ENCODE measurements at places on chromosomes 7 and 10.

GRCh38 chr7:128003787-128004186 is 27.4 kb downstream of the LRRC4 start:
- no peak for DNase-seq

GRCh38 chr10:105986912-105987635 is 1177.4 kb downstream of the SORCS1 start:
- no peak for DNase-seq

- DNase-seq: peak; percentile 25
Measured at GRCh38 chr7:138008588-138009349, 6.9 kb upstream of the CREB3L2 start.

GRCh38 chr7:70893971-70894715 is 237.8 kb upstream of the GALNT17 start:
- DNase-seq: no peak

- DNase-seq: no peak
Measured at GRCh38 chr10:29804025-29804852, 169.5 kb upstream of the SVIL start.

GRCh38 chr10:26839966-26840627 is 20.7 kb downstream of the ABI1 start:
- no peak for DNase-seq

DNA sequence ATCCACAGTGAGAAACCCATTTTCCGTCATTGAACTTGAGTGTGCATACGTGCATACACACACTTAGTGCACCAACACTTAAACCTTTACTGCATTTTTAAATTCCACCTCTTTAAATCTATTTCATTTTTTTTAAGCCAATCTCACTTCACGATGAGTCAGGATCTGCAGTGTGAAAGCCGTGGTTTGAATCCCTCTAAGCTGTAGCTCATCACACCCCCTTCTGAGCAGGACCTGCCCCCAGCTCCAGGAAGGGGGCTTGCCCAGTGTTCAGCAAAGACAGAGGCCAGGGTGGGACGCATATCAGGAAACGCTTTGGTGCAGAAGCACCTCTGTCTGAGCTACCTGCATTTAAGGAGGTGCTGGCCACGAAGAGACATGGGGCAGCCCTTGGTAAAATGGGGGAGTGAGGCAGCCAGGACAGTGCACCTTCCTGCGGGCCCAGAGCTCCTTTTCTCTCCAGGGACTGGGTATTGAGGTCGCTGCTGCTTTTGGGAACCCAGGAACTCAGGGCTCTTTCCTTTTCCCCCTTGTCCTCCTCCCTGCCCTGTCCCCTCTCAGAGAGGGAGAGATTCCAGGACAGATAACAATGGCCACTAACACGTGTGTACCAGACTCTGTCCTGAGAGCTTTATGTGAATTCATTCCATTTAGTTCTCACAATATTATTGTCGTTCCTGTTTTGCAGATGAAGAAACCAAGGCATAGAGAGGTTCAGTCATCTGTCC is 21.7 kb downstream of the ZNF316 start:
- no peak for DNase-seq

DNA sequence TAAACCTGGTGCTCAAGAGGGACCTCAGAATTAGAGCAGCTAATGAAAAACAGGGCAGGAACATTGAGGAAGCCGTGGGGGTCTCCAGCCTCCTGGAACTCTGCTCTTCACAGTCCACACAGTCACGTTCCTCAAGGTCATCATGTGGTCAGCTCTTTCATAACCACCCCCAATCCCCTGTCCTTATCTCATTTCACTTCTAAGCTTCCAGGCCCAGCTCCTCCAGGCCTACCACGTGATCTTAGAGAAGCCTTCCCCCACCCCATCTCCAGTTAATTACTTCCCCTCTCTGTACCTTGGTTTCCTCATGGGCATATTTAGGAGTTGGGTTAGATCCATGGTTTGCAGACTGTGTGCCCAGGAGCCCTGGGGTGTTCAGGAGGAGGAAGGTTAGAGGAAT is 106.4 kb upstream of the TCF7L2 start:
- no peak for DNase-seq

DNA sequence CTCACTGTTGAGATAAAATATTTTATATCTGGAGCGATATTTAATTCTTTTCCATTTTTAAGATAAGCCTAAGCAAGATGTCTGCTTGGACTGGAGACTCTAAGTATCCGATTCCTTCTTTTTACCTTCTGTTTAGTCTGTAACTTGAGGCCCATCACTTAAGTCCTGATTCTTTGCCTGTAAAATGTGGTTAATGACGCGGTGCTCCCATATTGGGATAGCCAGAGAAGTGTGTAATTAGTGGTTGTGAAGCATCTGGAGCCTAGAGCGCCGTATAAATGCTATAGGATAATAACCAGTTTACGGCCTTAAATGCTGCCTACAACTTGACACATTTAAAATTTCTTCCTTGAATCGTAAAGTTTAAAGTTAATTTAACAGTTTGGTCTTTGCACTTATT is 132.9 kb downstream of the CHN2 start:
- no peak for DNase-seq

- DNase-seq: no peak
Measured at GRCh38 chr7:44769776-44770294, 21.2 kb downstream of the ZMIZ2 start.

DNA sequence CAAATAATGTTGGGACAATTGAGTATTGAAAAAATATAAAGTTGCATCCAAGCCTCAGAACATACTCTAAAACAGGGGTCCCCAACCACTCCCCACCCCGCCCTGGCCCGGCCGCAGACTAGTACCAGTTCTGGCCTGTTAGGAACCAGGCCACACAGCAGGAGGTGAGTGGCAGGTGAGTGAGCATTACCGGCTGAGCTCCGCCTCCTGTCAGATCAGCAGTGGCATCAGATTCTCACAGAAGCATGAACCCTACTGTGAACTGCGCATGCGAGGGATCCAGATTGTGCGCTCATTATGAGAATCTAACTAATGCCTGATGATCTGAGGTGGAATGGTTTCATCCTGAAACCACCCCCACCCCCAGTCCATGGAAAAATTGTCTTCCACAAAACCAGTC is 19.4 kb downstream of the HIPK2 start:
- DNase-seq: no peak

DNA sequence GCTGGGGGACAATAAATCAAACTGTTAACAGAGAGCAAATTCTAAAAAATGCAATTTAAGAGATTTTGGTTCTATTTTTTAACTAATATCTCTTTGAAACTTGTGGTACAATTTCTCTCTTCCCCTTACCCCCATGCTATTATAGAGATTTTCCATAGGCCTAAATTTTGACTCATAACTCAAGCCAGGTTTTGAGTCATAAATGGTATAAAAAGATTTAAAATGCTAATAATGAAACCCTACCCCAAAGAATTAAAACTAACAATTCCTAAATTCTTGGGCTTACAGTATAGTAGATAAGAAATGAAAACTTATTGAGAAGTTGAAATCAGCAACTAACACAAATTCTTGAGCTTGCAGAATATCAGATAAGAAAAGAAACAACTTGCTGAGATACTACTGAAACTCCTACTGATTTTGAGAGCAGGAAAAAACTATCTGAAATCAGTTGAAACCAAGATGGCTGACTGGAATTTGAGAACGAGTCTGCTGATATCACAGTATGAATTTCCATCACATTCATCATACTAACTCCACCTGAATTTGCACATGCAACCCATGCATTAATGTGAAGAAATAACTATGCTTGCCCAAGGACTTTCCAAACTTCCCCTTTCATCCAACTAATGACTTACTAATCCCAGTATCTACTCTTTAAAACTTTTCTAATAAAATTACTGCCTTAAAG is 36.3 kb downstream of the POT1 start:
- DNase-seq: no peak

GRCh38 chr10:33052263-33052875 is 94.3 kb upstream of the ITGB1 start:
- DNase-seq: no peak

DNA sequence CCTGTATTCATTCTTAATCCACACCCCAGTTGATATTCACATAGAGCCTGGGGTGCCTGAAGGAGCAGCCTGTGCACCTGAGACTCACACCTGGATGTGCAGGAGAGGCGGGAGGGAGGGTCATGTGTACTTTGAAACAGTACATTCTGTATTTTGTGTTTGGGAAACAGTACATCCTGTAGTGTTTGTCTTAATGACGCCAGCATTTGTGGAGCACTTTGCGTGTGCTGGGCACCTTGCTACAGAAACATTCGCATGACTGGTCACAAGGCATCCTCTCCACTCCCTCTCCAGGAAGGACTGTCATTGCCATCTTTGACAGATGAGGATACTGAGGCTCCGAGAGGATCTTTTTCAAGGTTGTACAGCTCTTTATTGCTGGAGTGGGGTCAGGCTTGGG is 132.1 kb downstream of the TACC2 start:
- DNase-seq: no peak

DNA sequence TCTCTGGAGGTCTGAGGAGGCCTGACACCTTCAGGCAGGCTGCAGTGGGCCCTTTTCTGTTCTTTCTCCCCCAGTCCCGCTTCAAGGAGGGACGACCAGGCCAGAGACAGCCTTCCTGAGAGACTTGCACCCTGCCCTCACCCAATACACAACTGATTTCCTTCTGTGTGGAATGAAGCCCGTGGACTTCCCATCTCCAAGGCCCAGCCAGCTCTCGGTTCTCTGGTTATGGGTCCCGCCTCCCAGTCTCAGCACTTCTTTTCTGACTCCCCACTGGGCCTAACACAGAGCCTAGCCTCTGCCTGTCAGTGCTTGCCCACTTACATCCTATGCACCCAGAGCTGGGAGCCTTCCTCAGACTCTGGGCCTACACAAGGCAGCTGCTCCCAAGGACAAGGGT is 24.1 kb upstream of the ADCYAP1R1 start:
- no peak for DNase-seq

- DNase-seq: no peak
Measured at GRCh38 chr7:128842674-128843641, 12.8 kb downstream of the FLNC start.

DNA sequence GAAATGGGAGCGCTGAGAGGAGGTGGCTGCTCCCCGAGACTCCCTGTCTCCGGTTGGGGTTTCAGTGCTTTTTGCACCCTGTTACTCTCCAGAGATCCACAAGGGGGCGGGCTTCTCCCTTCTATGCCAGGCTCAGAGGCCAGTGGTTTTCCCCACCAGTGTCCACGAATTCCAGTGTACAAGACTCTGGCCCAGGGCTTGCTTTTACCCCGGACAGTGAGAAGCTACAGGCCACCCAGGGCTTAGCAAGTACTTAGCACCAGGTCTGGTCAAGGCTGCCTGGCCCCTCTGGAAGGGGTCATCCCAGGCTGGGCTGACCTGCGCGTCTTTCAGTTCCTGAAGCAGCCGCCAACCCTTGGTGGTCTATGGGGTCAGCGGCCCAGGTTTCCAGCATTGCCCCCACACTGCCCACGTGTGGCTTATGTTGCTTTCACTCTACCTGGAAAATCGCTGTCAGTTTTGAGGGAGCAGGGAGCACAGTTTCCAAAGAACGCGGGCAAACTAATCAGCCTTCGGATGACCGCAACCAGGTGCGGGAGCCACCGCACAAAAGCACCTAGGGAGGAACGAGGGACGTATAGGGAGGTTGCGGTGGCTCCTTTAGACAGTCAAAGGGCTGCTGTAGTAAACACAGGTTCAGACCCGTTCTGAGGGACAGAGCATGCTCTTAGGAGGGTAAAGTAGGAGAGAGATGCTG is 6.8 kb downstream of the CYP26A1 start:
- DNase-seq: no peak

- DNase-seq: no peak
Measured at GRCh38 chr10:48418189-48418788, 111.8 kb downstream of the MAPK8 start.

DNA sequence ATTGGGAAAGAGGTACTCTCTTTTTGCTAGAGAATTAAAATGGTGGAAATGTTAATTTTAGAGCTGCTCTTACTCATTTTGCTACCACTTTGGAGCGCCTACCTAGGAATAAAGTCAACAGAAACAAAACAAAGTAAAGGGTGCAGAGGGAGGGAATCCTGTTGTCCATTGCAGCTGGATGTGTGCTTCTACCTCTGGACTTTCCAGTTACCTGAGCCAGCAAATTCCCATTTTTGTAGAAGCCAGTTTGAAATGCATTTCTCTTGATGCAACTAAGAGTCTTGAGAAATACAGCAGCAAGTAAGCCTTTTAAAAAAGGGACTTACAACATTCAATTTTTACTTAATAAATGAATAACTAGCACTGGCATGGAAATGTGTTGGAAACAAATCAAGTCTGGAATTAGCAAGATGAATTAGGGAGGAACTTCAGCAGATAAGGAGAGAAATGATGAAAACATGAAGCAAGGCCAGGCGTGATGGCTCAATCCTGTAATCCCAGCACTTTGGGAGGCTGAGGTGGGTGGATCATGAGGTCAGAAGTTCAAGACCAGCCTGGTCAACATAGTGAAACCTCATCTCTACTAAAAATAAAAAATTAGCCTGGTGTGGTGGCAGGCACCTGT is 113.5 kb upstream of the CTTNBP2 start:
- no peak for DNase-seq

DNA sequence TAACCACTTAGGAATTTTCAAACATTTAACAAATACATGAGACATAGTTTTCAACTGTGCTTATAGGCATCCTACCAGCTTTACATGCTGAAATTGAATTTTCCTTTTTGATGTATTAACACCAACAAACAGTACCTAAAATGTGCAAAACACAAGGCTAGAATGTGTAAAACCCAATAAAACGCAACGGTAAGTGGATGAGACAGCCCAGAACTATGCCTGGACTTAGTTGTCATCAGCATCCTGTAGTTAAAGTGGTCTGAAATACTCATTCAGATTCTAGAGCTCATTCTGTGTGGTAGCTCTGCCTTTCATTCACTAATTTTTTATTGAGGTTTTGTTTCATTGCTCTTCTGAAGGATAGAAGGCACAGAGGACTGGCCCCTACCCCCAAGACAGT is 137.1 kb downstream of the BMPER start:
- no peak for DNase-seq

- peak; percentile 15 for DNase-seq
Measured at GRCh38 chr7:132485600-132486273, 90.5 kb downstream of the PLXNA4 start.

DNA sequence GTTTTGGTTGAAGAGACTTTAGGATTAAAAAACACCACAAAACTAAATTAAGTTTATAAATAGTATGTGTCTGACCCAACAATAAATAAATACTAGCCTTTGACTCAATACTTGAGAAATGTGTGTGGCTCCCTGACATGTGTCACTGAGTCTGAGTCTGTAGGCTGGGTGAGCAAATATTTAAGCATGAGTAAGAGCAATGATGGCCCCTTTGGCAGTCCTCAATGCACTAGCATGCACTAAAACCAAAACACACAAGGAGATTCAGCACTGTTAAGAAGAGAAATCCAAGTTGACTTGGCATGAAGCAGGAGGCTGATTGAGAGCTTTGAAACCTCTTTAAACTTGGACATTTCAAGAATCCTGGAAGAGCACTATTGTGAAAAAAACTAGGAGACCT is 37.1 kb downstream of the CCDC71L start:
- DNase-seq: no peak

DNA sequence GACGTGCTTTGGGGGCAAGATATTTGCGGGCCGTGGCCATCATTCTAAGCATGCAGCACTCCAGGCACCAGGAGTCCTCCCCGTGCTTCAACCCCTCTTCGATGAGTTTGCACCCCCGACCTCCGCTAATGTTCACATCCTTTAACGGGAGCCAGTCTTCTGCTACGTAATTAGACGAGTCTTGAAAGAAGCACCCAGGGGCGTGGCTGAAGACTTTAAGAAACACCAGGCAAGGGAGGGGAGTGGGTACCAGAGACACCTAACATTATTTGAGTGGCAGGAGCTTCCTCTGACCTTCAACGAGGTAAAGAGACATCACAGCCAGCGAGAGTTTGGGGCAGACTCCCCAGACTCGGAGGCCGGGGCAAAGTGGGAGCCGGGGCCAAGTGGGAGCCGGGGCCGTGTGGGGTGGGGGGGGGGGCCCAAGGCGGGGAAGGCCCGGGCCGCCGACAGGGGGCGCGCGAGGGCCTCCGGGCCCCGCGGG is 31.1 kb upstream of the TOMM7 start:
- DNase-seq: no peak

- DNase-seq: no peak
Measured at GRCh38 chr10:117892681-117893220, 154.0 kb downstream of the RAB11FIP2 start.
